Cardiac fibroblast (primary cell): ENCODE measurements at places on chromosomes 5 and 9.
A peak's percentile ranks its signal among the peaks of the same experiment; 100 is the strongest.

GRCh38 chr5:151703227-151703626, 16.5 kb upstream of the SPARC start:
- no peak for DNase-seq

GRCh38 chr5:122749886-122750285, 25.0 kb upstream of the SNX2 start:
- peak; percentile 26 for DNase-seq

GRCh38 chr5:73317523-73317922, 131.1 kb downstream of the FOXD1 start:
- no peak for DNase-seq

GRCh38 chr5:179679014-179679674, 1.7 kb downstream of the CBY3 start:
- DNase-seq, result peak; percentile 64

DNA sequence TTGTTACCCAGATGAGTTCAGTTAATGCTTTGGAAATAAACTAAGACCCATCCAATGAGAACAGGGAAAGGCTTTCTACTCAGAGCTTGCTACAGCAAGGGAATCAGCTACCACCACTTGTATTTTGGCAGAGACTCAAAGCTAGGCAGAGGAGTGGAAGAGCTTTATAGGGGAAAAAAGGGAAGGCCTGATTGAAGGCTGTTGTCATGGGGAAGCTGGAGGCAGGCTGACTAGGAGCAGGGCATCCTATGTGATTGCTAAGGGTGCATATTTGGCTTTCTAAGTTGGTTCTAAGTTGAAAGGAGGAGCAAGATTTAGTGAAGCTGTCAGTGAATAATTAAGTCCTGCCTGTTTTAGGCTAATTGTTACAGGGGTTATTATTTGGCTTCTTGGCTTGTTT, 115.5 kb downstream of the PTTG1 start:
- no peak for DNase-seq

GRCh38 chr5:94240596-94240992, 377.8 kb downstream of the KIAA0825 start:
- no peak for DNase-seq

DNA sequence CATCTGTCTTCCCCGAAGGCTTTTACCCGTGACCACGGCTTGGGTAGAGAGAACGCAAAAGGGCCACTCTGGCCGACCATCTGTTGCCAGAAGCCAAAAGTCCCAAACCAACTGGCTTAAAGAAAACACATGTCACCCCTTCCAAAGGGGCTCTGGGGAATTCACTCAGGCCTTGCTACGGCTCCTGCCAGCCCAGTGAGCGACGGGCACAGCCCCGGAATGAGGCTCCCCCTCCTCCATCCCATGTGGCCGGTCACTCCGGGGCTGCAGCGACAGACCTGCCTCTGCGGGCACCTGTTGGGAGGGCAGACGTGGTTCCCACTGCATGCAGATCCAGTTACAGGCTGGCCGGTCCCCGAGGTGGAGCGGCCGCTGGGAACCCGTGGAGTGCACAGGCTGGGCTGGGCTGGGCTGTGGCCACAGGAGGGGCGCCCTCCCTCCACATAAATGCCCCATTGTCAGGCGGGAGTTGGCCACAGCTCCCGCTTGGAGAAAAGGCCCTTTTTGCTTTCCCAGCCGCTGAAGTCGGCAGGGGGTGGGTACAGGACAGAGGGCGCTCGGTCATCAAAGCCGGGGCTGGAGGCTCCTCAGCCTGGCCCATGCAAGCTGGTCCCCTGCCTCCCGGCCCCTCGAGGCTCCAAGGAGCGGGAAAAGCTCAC, 19.9 kb downstream of the NOTCH1 start:
- DNase-seq, result no peak

DNA sequence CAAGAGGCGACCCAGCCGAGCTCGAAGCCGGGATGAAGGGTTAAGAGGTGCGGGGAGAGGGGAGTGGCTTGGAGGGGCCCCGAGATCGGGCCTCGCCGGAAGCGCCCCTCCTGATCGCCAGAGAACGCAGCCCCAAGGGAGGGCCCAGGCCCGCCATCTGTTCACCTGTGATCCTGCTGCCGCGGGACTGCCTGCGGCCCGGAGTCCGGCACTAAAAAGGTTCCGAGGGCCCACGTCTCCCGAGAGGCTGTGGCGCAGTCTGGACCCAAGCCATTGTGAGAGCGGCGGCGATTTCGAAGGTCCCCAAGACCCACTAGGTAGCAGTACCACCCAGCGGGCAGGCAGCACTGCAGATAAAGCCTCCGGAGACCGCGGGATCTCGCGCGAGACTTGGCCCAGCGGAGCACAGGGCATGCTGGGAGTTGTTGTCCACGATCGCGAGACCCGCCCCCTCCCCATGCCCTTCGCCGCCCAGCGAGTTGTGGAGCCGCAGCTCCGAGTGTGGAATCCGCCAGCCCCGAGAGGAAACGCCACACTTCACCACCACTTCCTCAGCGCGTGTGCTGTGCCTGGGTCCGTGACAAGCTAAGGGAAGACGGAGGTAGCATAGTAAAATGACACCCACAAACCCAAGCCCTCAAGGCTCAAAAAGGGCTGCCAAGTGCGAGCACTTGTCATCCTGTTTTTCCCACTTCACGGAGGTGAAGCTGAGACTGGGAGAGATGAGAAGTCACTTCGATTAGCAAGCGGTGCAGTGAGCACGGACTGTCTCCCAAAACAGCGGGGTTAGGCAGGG, at the start of gene KIAA1191:
Gene KIAA1191, minus strand, starts transcription at position 328 of the 796 bp plus-strand sequence. CDS start 2,256 bp downstream, outside the sequence.
- peak; percentile 91 for DNase-seq

GRCh38 chr9:95940265-95940664, 64.8 kb downstream of the ERCC6L2 start:
- DNase-seq, result no peak

DNA sequence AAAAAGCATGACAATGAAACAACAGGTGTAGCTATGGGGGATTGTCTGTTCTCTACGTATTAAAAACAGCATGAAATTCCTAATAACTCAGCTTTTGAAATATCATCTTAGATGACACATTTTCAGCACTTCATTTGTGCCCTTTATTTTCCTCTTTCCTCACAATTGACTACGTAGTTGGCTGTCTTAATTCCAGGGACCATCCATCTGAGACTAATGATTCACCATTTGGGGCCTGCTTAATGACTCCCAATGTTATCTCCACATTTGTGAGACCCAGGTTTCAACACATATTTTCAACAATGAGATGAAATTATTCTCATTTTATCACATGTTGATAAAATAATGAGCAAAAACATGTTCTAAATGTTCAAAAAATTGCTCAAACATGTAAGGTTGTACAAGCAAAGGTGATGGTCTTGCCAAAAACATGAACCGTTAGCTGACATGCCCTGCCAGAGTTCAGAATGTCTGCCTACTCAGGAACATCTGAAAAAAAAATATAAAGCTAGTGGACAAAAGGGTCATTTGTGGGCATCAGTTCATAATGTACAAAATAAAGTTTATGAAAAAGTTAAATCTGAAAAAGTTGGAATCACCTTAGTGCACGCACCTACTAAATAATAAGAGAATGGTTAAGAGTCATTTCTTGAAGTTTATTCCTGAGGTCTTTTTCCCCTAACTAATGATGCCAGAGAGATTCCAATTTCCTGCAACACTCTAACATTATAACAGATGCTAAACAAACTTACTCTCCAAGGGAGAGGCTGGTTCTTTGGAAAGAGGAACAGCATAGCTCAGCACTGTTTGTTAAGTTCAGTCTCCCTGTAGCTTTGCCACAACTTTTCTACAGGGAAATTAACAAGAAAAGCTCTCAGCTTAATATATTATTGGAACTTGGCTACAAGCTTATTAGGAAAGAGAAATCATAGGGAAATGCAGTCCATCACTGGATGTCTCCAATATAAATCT, 275.5 kb downstream of the SPOCK1 start:
- DNase-seq, result no peak

GRCh38 chr5:51208296-51208695, 175.0 kb upstream of the ISL1 start:
- no peak for DNase-seq

- no peak for DNase-seq
Observed at GRCh38 chr5:29016067-29016466, 1977.7 kb upstream of the CDH9 start.

- DNase-seq, result peak; percentile 70
Observed at GRCh38 chr9:99140685-99141314, 35.9 kb downstream of the TGFBR1 start.

DNA sequence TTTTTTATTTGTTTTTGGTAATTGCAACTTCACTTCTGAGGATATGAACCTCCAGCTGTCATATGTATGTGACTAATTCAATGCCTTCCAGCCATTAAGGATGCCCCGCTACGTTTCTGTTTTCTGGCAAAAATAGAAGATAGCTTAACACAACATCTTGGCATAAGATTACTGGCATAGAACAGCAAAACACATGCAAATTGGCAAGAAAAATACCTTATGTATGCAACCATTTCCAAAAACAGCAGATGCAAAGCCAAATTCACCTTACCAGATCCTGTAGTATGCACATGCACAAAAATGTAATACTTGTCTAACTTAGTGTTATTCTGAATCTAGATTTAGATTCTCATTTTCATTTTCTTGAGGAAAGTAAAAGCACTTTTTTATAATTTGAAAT, 461.1 kb upstream of the CYLC2 start:
- no peak for DNase-seq

GRCh38 chr5:83711982-83712601, 8.6 kb downstream of the HAPLN1 start:
- peak; percentile 71 for DNase-seq

DNA sequence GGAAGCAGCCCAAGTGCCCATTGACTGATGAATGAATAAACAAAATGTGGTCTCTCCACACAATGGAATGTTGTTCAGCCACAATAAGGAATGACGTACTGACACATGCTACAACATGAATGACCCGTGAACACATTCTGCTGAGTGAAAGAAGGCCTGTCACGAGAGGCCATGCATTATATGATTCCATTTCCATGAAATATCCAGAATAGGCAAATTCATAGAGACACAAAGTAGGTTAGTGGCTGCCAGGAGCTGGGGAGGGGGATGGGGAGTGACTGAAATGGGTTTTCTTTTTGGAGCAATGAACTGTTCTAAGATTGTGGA, 41.4 kb downstream of the BICD2 start:
- DNase-seq, result no peak

DNA sequence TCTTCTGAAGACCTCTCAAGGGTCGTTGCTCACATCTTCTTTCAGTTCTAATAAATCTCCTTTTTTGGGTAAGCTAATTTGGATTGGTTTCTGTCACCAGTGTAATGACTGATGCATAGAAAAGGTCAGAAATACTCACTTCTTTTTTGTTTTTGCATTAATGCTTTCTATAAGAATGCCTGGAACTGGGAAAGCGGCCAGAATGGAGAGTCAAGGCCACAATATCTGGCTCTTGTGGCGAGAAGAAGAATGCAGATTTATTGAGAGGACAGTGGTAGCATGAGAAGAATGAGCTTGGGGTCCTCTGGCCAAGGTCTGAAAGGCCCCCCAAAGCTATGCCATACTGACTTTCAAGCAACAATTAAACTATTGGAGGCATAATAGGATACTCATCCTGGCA, 88.0 kb upstream of the SLC12A2 start:
- peak; percentile 65 for DNase-seq

DNA sequence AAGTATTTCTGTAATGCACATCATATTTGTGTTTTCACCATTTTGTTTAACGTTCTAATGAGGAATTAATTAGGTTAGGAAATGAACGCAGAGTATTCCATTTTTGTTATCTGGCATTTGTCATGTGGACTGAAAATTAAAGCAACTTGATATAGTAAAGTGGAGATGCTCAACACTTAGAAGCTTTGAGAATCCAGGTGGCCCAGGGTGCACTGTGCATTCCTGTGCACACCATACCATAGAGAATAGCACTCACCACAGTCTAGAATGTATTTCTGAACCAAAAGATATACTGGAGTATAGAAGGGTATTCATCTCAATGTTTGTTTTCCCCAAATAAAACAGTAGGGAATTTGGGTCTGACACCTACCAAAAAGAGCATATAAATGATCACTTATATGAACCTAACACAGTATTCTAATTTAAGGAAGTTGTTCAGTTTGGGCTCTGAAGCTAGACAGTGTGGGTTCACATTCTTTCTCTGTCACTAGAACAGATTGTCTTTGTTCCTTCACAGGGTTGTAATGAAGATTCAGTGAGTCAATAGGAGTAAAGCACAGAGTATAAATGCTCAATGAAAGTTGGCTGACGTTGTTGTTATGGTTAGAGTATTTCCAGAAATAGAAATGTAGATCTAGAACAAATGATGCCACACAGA, 125.6 kb upstream of the DMRT1 start:
- DNase-seq, result peak; percentile 68

DNA sequence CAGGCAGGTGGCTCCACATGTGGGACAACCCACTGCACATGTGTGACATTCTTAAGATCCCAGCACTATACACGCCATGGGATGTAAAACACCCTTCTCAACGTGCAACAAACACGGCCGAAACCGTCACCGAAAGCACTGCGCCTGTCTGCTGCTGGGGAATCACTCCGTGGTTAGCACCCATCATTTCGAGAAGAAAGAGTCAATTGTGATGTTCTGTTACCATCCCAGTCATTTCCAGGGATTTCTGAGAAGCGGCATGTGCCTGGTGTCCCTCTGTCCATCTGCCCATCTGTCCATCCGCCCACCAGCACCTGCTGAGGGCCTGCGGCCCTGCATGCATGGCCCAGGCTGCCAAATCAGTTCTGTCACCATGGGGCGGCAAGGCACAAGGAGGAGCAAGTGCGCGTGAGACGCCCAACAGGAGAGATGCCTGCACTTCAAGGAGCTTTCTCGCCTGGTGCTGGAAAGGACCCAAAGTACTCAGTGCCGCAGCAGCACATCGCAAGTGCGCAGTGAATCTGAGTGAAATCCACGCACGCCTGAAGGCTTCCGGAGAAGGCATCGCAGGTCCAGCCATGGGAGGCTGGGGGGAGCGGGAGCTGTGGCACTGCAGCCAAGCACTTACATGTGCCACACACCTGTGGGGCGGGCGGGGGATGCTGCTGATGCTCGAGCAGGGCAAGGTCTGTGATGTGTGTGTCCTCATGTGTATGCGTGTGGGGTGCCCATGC, 38.0 kb downstream of the VAV2 start:
- DNase-seq, result no peak

- DNase-seq, result peak; percentile 52
Observed at GRCh38 chr9:134730011-134730760, 88.6 kb downstream of the COL5A1 start.

DNA sequence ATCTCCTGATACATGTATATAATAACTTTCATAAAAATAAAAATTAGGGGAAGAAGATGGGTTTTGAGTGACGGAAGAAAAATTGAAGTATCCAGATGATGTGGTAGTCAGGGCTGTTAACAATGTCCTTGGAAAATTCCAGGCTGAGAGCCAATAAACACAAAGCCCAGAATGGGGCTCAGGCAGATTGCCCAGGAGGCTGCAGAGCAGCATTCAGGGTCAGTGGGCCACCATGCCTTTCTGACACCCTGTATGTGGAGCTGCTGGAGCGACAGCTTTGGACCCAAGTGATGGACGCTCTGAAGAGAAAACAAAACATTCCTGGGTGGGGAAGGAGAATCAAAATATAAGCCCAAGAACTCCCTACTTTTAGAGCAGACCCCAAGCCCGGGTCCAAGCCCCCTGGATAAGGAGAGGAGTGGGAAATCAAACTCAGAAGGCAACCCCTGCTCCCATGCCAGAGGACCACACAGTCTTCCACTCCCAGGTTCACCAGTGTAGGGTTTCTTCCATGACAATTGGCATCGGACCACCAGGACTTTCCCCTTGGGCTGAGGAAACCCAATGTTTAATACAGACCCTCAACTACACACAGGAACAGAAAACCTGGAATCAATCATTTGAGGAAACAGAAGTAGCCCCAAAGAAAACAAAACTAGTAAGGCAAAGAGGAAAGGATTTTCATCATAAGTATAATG, 45.7 kb upstream of the SPATA31C2 start:
- no peak for DNase-seq

- DNase-seq, result peak; percentile 12
Observed at GRCh38 chr5:170273968-170274710, 23.4 kb downstream of the LCP2 start.
